Vein endothelial cell (primary cell): ENCODE measurements at places on chromosomes 3 and 15. TPM values are rescaled to one million over a fixed set of nuclear protein-coding genes. Genes with fewer than 3 reads are reported as not detected.

MYL3 gene
- not detected in 2 replicates for total RNA-seq

PTX3 gene
- total RNA-seq: 395 and 451 TPM in 2 replicates

SLC28A1 gene
- not detected in 2 replicates for total RNA-seq

TMEM207 gene
- not detected in 2 replicates for total RNA-seq

TM4SF18 gene
- 91.5 and 264 TPM in 2 replicates for total RNA-seq

LTK gene
- 0.10 TPM in 1 of 2 replicates, not detected in the other for total RNA-seq

SPATA12 gene
- total RNA-seq: 0.33 and 0.48 TPM in 2 replicates

ZBTB20 gene
- total RNA-seq: 22.8 and 29.4 TPM in 2 replicates

GOLGA8K gene
- total RNA-seq: 0.48 and 0.65 TPM in 2 replicates
